ENCODE measurements at places on chromosomes 7 and 10.
A peak's percentile ranks its signal among the peaks of the same experiment; 100 is the strongest.

GRCh38 chr7:1540776-1541271 lies 10.3 kb downstream of the MAFK start:
- no peak for DNase-seq

DNA sequence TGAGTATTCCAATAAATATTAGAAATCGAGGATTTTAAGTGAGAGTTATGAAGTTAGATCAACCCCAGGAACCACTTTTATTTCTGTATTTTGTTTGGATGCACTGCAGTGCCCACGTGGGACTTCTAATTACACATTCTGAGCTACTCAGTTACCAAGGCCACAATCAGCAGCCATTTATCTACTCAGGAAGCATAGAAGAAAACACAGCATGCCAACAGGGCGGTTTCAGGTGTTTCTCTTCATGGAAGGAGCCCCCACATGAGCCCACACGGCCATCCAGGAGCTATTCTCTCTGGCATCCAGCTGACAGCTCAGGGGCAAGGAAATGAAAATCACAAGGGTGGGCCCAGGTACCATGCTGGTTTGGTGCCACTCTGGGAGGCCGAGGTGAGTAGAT lies 266.5 kb upstream of the MKLN1 start:
- DNase-seq: no peak

GRCh38 chr10:28769091-28769604 lies 91.8 kb downstream of the BAMBI start:
- DNase-seq: no peak

- no peak for DNase-seq
Measured at GRCh38 chr7:55478700-55479099, 93.6 kb downstream of the VOPP1 start.

DNA sequence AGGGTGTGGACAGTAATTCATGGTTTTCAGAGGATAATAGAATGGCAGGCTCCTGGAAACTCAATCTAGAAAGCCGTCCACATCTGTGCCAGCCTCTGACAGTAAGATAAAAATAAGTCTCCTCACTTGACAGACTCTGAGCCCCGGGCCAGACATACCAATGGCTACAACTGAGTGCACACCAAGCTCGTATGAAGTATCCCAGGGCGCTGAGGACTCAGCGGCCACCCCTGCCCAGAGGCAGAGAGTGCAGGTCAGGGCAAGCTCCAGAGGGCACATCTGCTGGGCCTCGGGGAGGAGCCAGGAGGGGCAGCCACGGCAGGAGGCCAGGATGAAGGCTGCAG lies 262.8 kb upstream of the TCERG1L start:
- no peak for DNase-seq

- no peak for DNase-seq
Measured at GRCh38 chr7:108719631-108720030, 150.0 kb downstream of the DNAJB9 start.

- no peak for DNase-seq
Measured at GRCh38 chr10:122504610-122504950, 43.2 kb downstream of the HTRA1 start.

- no peak for DNase-seq
Measured at GRCh38 chr7:682810-683209, 43.7 kb upstream of the DNAAF5 start.

DNA sequence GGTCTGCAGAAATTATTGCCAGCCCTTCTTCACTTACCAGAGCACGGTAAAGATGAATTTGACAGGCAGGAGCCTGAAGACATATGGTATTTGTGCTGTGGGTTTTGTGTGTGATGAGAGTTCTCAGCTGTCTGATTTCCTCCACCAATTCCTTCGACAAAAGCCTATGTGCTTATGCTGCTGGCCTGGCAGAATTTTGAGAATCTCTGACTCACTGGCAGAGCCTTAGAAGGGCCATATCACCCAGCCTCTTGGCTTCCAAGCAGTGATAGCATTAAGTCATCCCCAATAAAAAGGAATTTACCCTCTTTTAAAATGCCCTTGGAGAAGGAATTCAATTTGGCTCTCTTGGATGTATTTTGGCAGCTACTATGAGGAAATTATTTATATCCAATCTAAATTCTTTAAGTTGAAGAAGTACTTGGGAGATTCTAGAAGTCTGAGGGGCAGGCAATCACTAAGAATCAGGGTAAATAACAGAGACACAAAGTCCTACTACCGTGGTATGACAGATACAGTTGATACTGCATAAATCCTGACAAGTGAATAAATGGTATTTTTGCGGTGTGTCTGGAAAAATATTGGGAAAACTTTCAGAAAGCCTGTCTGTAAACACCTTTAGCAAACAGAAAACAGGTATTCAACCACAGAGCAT lies 68.6 kb upstream of the EFCAB10 start:
- no peak for DNase-seq

- DNase-seq: no peak
Measured at GRCh38 chr7:17230099-17230807, 68.2 kb upstream of the AHR start.

DNA sequence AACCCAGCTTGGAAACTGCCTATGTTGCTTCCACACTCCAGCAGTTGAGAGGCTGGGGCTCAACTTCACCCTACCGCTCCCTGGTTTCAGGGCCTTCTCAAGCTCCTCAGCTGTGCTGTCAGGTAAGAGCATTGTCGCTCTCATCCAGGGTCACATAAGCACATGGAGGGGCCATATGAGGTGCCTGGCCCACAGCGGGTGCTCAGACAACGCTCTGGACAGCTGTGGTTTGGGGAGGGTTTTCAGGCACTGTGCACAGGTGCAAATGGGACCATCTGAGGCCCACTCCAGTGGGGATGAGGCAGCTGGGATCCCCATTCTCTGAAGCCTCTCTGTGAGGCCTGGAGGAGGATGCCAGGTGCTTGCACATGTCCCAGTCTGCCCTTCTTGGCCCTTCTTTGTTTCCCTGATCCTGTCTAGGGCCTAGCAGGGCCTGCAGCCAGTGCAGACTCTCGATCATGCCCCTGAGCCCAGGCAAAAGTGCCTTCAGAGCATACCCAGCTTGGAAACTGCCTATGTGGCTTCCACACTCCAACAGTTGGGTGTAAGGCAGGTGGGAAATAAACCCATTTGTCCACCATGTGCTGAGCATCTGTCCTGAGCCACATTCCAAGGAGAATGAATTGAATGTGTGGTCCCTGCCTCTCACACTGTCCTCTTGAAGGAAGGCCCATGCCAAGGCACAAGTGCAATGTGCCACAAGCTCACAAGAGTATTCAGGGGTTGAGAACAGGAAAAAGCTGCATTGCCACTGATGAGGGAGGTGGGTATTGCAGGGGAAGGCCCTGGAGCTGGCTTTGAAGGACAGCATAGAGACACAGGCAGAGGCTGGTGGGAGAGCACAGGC lies 40.3 kb downstream of the VSTM4 start:
- no peak for DNase-seq

GRCh38 chr10:91378061-91378460 lies 32.1 kb upstream of the HECTD2 start:
- peak; percentile 38 for DNase-seq

DNA sequence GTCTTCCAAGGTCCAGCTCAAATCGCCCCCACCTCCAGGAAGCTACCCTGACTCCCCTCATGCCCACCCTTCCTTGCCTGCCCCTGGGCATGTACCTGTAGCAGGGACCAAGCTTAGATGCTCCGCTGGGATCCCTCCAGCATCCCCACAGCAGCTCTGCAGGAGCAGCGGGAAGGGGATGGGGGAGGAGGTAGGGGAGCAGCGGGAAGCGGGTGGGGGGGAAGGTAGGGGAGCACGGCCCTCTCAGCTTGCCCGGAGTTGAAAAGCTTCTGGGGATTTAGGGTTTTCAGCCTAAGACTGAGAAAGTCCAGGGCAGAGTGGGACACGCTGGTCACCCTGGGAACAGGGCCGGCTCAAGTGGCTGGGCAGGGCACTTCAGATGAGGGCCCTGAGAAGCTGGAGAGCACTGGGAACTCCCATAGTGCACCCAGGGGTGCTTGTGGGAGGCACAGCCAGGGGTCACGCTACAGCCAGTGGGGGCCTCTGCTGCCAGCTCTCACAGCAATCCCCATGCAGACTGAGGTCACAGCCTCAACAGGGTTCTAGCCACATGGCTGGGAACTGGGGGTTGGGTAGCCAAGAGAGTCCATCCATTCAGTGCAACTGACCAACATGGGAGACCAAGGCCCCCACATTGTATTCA lies 13.4 kb downstream of the WDR86 start:
- no peak for DNase-seq

GRCh38 chr10:26697922-26698608 lies 564 bp downstream of the PDSS1 start:
- no peak for DNase-seq

- DNase-seq: no peak
Measured at GRCh38 chr7:94069162-94069739, 65.1 kb upstream of the BET1 start.

GRCh38 chr10:1217237-1217587 lies 161.0 kb downstream of the WDR37 start:
- DNase-seq: no peak

- no peak for DNase-seq
Measured at GRCh38 chr7:26587536-26587935, 276.9 kb downstream of the SKAP2 start.

DNA sequence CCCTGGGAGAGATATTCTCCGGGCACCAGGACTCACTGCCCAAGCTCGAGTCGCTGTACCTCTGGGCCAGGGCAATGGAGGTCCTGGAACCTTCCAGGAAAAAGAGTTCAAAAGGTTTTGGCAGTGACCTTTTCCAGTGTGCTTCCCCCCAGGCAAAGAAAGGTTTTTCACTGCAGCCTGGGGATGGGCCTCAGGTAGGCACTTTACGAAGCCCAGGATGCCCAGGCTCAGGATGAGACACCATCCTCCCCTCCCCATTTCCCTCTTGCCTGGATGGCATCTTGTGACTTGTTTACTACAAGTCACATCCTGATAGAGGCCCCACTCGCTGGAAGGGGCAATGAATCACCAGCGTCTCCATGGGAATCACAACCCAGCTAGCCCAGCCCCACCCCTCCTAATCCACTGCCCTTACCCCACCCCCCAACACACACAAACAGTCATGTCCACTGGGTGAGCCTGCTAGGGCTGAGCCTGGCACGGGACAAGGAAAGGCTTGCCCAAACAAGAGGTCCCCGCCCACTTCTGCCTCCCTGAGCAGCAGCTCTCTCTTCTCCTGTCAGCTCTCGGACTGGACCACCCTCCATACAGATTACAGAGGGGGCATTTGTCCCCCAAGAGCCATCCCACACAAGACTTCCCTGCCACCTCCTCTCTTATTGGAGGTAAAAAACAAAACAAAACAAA lies 93.8 kb upstream of the SMNDC1 start:
- DNase-seq: no peak
